D721Med (cell line): ENCODE measurements at places on chromosomes 6 and 20.

DNA sequence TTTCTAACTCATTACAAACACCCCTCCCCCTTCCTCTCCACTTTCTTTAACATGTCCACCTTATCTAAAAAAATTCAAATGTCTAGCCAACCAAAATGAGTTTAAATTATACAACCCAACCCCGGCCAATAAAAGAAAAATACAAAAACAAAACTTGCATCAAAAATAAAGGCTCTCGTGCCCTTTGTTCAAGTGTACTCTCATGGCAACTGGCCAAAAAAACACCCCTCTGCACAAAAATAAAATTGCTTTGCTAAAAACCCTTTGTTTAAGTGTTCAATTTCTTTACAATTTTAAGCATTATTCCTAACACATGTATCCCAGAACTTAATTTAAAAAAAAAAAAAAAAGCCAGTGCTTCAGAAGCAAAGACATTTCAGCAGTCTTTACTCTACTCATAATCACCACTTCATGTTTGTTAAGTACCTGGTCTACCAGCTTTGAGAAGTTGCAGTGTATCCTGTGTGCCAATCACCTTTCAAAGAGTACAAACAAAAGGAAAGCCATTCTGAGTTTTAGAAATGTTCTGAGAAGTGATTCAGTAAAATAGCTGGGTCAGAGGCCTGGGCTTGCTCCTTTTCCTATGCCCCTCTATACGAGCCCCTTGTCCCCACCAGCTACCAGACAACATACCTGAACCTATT is 87.5 kb downstream of the MDN1 start:
- no peak for DNase-seq

GRCh38 chr6:92942549-92942948 is 476.8 kb downstream of the EPHA7 start:
- DNase-seq: no peak

DNA sequence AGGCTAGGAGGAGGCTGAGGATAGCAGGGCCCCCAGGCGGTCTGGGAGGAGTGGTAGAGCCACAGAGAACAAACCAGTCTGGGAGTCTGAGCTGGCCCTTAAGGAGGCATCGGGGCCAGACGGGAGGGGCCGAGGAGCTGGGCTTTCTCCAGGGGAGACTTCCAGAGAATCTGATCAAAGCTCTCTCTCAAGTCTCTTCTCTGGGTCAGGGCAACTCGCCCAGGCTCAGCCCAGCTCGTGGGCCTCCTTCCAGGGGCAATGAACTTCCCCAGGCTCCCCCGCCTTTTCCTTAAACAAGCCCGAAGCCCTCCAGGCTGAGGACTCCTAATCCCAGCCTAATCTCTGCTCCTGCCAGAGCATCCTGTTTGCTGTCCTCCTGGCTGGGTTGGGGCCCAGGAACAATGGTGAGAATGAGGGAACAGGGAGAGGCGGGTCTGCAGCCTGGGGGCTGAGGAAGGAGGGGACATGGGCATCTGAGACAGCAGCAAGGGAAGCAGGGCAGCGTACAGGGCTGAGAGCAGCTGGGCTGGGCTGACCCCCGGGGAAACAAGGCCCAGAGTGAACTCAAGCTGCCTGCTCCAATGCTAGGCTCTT is 173.6 kb downstream of the ANKRD60 start:
- DNase-seq: no peak

GRCh38 chr6:54204921-54205591 is 93.8 kb downstream of the MLIP start:
- no peak for DNase-seq

GRCh38 chr20:1790386-1790785 is 104.8 kb upstream of the SIRPA start:
- DNase-seq: no peak

DNA sequence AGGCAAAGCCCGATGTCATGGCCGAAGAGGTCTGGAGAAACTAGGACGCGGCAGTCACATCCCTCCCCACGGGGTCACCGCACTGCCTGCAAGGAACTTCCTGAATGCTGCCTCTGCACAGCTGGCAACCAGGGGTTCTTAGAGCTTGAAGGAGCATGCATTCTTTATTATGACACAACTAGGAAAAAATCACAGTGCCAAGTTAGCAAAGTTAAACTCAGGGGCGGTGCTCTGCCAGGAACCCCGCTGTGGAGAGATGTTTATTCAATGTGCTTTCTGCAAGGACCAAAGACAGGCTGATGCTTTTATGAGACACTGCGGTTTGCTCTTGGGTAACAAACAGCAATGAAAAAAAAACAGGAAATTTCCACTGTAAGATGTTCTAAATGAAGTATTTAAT is 287.3 kb upstream of the FOXQ1 start:
- DNase-seq: no peak

DNA sequence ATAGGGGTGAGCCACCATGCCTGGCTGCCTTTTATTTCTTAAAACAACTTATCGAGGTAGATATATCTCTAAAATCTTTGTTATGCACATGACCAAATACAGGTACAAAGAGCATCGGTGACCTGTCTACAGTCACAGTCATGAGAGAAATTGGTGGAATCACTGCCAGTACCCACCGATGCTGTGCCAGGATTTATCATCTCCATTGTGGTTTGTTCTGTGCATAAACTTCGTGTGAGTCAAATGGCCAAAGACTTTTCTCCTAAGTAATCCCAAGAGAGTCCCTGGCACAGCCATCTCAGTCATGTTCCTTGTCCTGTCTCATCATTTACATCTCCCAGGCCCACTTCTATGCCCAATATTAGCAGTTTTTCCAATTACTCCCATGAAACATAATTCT is 9.0 kb downstream of the GSTA3 start:
- DNase-seq: no peak

DNA sequence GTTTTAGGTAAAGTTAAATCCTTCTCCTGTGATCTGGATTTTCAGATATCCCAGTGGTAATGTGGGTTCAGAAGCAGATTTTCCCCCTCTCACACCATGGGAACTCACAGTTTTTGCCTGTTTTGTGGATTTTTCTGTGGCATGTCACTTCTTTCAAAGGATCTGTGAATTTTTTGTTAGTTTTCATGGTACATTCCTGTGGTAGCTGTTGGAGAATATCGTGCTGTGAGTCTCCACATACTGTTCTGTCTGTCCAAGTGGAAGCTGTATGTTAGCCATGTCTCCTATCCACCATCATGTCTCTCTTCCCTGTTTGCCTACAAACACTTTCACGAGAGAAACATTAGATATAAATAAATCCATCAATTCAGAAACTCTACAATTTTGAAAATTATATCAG is 378.7 kb upstream of the ADGRB3 start:
- no peak for DNase-seq

- DNase-seq: no peak
These were observed 18.1 kb downstream of the TOP1 start for GRCh38 chr20:41046716-41047115.

- DNase-seq: no peak
These were observed 101.0 kb downstream of the CENPW start for GRCh38 chr6:126440923-126441322.

- no peak for DNase-seq
These were observed 492.5 kb upstream of the FLRT3 start for GRCh38 chr20:14829906-14830305.

GRCh38 chr20:9480066-9480465 is 34.3 kb upstream of the LAMP5 start:
- DNase-seq: no peak

GRCh38 chr20:51720384-51720783 is 47.8 kb downstream of the ATP9A start:
- no peak for DNase-seq

DNA sequence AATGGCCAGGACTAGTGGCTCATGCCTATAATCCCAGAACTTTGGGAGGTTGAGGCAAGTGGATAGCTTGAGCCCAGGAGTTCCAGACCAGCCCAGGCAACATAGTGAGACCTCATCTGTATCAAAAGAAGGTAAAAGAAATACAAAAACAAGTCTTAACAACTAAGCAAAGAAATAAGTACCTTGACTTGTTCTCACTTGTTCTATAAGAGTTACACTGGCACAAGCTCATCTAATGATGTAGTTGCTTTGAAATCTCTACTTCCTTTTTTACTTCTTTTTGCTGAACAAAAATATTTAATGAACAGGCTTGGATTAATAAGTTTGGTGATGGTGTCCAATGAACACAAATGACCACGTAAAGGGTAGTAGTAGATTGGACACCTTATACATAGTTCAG is 72.2 kb downstream of the SGK1 start:
- DNase-seq: no peak

GRCh38 chr20:8951164-8951563 is 117.7 kb upstream of the PLCB4 start:
- no peak for DNase-seq

GRCh38 chr6:81751388-81752083 is 945 bp downstream of the TENT5A start:
- DNase-seq: no peak

DNA sequence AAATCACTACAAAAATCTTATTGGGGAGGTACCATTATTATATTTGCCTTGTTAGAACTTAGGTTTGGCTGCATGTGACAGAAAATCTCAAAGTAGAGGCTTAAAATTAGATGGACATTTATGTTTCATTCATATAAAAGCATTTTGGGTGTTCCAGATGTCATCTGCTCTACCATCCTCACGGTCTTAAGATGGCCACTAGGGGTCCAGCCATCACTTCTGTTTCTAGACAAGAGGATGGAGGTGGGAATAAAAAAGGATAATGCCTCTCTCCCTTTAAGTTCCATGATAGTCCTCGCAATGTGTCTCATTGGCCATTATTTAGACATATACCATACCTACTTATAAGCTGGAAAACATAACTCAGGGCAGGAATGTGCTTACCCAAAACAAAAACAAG is 929.5 kb downstream of the KIF16B start:
- DNase-seq: no peak

DNA sequence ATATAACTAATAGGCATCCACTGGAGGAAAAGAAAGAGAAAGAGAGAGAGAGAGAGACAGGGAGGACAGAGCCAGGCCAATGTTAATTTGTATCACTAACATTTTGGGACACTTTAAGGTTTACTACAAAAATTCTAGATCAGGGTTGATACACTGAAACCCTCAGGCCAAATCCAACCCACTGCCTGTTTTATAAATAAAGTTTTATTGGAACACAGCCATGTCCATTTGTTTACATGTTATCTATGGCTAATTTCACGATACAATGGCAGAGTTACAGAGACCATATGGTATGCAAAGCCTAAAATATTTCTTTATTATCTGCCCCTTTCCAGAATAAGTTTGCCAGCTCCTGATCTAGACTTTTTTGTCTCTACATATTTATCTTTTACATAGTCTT is 263.9 kb downstream of the ZNF217 start:
- DNase-seq: no peak

GRCh38 chr6:109024784-109025183 is 69.9 kb downstream of the SESN1 start:
- DNase-seq: no peak

GRCh38 chr6:41367700-41368099 is 32.3 kb downstream of the NCR2 start:
- DNase-seq: no peak

DNA sequence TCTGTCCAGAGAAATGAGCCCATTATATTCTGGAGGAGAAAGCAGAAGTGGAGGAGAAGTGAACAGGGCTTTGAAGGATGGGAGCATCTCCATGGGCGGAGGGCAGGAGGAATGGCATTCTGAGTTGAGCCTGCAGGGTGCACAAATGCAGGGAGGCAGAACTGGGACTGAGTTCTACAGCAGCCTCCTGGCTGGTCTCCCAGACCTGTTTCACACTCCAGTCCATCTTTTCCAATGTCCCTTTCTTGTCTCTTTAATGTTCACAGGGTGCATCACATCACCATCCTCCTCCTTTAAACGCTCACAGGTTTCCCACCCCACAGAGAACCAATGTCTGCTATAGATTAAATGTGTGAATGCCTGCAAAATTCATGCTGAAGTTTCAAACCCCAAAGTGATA is 302.9 kb downstream of the PTPRT start:
- DNase-seq: no peak

GRCh38 chr6:125301435-125302391 is at the start of gene HDDC2:
Gene HDDC2, minus strand, starts transcription at chr6:125301967. Its CDS starts 35 bp downstream, at chr6:125301932.
- no peak for DNase-seq

GRCh38 chr6:143528164-143528811 is 16.8 kb upstream of the FUCA2 start:
- DNase-seq: no peak

GRCh38 chr6:31767096-31767645 is 4.7 kb downstream of the SAPCD1 start:
- DNase-seq: no peak

DNA sequence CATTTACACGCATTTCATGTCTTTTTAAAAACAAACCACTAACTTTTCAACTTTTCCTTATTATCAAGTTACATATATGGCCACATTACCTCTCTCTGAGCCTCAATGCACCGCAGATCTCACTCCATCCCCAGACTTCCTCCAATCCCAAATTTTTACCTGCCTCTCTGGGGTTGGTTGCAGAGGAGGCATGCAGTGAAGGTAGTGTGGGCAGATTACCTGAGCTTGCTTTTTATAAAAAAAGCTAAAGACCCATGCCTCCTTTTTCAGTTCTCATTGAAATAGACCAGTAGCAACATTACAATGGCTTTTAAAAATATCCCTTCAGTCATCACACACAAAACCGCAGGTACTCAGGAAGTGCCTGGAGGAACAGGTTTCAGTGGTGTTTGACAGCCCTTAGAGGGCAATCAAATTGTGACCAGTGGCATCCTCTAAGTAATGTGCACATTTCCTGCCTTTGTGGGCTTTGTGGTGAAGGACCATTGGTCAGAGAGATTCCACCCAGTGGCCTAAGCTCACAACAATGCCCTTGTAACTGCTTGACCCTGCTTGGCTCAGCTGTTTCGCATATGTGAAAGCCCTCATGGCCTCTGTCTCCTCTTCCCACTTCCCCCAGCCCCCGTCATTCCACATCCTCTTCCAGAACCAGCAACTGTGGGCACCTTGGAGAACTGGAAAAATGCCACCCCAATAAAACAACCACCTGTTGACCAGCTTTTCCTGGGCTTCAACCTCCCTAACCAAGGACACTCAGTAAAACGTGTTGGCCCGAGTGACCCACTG is 30.2 kb upstream of the IL17A start:
- no peak for DNase-seq

DNA sequence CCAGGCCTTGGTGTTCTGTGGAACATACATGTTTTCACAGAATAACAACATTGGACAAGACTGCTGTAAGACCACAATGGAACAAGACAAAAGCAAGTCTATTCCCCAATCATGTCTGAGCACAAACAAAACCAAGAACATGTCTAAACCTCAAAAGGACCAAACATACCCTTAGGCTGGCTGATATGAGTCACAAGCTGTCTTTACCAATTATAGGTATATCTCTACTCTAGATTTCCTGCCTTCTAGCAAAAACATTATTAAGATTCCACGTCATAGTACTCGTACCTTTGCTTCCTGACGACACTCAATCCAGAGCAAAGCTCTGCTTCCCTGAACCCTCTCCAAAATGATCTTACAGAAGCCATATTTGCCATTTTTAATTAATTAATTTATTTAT is 15.4 kb upstream of the L3MBTL1 start:
- no peak for DNase-seq
